ENCODE measurements at places on chromosomes 4 and X.

DNA sequence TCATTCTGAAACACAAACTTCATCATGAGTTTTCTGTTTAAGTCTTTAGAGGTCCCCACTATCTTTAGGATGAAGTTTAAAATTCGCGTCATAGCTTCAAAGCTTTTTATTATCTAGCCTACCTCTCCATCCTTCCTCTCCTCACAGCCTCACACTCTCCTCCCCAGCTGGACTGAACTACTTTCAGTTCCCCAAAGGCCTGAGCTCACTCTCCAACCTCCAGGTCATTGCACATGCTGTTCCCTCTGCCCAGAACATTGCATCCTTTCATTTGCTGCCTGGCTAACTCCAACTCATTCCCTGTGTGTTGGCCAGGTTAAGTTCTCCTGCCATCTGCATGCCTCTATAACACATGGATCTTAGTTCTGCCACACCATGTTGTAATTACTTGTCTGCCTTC lies 2.9 kb upstream of the OTUD5 start:
- DNase-seq: no peak

- DNase-seq: no peak
Measured at GRCh38 chr4:14837860-14838259, 164.4 kb upstream of the CPEB2 start.

DNA sequence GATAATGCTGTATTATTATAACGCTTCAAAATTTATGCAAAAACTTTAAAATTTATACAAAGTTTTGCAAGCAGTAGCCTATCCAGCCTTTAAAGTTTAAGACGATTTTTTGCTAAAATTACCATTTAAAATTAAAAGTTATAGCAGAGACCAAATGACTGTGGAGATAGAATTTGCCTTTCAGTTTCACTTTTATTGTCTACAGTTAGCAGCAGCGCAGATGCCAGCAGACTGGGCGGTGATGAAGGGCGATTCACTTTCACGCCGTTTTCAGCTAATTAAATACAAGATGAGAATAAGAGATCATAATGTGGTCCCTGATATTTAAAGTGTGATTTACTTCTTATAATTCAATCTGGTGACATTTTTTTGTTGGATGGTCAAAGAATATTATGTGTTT lies 1381.5 kb upstream of the ADGRL3 start:
- DNase-seq: peak; percentile 32

GRCh38 chr4:140426610-140427105 lies 790 bp downstream of the CLGN start:
- peak; percentile 93 for DNase-seq
